ENCODE measurements at places on chromosomes 2 and 18.

GRCh38 chr2:144194326-144195071, 325.4 kb downstream of the ZEB2 start:
- DNase-seq, result no peak

DNA sequence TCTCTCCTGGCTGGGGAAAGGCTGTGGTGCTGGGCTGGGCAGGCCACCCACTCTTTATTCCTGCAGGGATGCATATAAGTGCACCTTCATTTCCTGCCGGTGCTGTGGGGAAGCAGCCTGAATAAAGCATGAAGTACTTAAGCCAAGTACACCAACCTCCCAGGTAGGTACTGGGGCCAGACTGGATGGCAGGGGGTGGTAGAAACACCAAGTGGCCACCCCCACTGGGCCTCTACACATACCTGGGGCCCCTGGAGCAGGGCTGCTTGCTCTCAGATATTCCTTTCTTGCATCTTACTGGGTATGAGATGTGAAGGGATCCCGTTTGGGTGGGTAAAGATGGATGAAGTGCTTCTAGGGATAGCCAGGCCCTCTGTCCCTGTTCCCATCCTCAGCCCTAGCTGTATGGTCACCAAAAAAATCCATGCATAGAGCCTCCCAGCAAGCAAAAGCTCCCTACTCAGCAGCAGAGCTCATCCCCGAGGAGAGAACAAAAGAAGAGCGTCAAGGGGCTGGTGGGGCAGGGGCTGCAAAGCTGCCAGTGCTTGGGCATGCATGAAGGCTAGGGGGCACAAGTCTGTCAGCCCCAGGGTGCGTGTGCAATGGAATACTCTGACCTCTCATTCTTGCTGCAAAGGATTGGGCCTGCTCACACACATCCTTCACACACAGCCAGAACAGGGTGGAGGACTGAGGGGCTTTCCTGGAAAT, 22.0 kb downstream of the CCT7 start:
- no peak for DNase-seq

- DNase-seq, result no peak
These were observed 21.7 kb upstream of the CDH2 start for GRCh38 chr18:28198620-28199019.

GRCh38 chr2:68837164-68837860, 33.9 kb downstream of the BMP10 start:
- DNase-seq, result no peak

DNA sequence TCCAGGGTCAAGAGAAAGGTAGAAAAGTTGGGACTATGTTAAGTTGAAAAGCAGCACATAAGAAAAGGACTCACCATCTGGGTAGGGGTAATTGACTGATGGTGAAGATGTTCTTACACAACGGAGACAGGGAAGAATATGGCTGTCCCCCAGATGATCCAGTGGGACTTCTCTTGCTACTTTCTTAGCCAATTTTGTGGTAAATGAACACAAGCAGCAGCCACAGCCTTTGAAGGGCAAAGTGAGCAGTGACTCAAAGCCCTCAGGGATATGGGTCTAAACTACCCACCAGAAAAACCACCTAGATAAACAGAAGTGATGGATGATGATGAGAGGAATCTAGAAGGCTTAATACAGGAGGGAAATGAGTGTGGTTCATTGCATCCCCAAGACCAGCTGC, 65.8 kb upstream of the SLC9A2 start:
- DNase-seq, result no peak

DNA sequence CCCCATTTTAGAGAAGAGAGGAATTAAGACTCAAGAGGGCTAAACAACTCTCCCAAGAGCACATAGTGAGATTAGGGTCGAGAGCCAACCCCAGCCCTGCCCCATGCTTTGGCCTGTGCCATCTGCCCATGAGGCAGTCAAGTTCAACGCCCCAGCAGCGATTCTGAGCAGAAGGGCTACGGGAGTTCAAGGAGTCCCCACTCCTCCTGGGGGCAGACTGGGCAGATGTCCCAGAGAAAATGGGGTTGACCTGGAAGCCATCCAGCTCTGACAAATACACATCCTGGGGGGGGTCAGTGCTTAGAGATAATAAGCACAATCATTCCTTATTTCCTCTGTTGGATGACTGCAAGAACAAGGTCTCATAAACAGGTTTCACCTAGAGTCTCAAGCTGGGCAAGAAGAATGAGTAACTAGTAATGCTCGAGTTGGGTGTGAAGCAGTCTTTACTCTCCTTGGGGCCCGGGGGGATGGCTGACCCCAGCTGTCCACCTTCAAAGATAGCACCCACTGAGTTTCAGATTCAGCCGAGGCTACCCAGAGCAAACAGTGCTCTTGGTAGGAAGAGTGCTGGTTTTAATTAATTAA, 716.4 kb downstream of the RNF144A start:
- DNase-seq, result no peak

- DNase-seq, result no peak
These were observed 157.2 kb upstream of the SLC1A4 start for GRCh38 chr2:64831977-64832328.

- no peak for DNase-seq
These were observed 65.1 kb downstream of the INPP4A start for GRCh38 chr2:98509542-98510321.

GRCh38 chr2:43218702-43219382, 7.6 kb downstream of the ZFP36L2 start:
- DNase-seq, result no peak

- no peak for DNase-seq
These were observed 124.8 kb upstream of the NYAP2 start for GRCh38 chr2:225274751-225275150.

DNA sequence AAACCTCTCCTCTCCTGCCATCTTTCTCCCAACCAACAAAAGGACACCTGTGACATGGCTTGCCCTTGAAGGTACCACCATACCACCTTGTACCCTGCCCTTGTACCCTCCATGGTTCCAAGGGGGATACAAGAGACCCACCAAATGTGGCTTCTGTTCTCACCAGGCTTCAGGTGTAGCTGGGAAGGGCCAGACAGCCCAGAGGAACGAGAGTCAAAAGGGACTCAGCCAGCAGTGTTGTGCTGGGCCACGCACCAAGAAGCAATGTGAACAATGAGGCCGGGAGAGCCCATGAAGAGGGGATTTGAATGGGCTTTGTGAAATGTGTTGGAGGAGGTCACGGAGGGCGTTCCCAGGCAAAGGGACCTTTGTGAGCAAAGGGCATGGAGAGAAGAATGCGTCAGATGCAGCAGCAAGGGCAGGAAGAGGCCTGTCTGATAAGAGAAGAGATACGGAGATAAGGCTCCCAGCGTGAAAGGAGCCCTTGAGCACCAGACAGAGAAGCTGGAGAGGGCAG, 48.6 kb downstream of the PLB1 start:
- DNase-seq, result no peak

GRCh38 chr2:12821656-12822055, 104.9 kb downstream of the TRIB2 start:
- no peak for DNase-seq

GRCh38 chr18:50310080-50310479, 22.6 kb upstream of the CXXC1 start:
- DNase-seq, result no peak

DNA sequence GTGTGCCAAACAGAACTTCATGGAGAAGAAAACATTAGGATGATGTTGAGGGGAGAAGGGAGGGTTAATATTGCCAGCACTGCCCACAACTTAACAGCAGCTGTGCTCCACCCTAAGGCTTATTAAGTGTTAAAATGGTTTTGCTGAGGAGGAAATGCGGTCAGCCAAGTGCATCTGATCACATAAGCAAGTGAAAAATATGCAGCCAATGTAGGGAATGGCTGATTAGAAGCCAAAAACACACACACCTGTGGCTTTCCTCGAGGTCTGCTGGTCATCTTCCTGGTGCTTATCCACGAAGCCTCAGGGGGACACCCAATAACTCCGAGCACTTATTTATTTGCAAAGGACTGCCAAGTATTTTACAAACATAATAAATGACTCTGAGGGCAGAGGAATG, 66.3 kb upstream of the GPR45 start:
- DNase-seq, result no peak

- no peak for DNase-seq
These were observed 19.7 kb downstream of the RASGRP3 start for GRCh38 chr2:33496150-33496549.

DNA sequence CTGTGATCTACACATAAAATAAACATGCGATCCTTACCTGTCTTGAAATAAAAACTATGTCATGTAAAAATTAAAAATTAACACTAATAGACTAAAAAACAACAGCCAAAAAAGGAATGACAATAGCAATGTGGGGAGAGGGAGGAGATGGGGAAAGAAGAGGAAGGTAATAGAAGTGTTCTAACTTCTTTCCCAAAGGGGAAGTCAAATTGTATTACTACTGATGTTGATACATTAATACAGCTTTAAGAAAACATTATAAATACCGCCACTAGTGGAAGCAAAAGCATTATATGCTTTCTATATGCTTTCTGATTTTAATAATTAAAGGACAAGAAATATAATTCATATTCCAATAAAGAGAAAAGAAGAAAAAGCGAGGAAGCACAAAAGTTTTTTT, 22.2 kb downstream of the ZNF516 start:
- no peak for DNase-seq
